ENCODE measurements at places on chromosomes 5 and 9.

DNA sequence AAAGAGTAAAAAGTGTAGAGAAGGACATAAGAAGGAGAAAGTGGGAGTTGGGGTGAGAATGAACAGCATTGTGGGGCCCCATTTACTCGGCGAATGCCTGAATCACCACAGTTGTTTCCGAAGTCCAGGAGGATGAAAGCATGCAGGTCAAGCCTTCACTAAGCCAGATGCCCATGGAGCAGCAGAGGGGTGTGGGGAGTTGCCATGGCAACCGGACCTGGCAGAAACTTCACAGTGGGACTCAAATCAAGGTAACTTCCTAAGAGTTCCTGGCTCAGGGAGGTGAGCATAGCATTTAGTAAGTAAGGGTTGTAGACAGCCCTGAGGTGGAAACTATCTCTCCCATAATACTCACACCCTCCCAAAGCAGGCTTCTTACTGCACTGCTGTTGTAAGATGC is 357.1 kb downstream of the TRIM32 start:
- DNase-seq = no peak

GRCh38 chr5:59838067-59838466 is 55.5 kb downstream of the PDE4D start:
- DNase-seq = no peak

DNA sequence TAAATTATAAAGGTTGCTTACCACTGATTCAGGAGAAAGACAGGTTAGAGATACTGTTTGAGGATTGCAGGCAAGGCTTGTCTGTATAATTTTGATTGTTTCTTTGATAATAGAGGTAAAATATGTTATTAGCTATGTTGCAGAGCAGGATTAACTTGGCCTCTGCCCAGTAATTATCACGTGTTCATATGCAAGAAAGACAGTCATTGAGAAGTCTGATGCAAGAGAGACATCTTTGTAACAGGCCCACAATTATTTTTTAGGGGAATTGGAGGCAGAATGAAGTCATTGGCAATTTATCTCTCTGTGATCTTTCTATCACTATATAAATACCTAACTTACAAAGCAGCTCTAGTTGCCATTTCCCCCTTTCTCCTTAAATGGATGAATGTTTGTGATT is 46.0 kb downstream of the SLC44A1 start:
- no peak for DNase-seq

DNA sequence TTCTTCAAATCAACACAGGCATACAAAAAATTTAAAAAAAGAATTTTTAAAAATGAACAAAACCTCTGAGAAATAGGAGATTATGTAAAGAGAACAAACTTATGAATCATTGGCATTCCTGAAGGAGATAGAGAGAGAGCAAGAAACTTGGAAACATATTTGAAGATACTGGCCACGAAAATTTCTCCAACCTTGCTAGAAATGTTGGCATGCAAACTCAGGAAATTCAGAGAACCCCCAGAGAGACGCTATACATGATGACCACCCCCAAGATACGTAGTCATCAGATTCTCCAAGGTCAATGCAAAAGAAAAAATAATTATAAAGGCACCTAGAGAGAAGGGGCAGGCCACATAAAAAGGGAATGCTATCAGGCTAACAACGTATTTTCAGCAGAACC is 472.5 kb downstream of the MTRR start:
- DNase-seq = no peak

DNA sequence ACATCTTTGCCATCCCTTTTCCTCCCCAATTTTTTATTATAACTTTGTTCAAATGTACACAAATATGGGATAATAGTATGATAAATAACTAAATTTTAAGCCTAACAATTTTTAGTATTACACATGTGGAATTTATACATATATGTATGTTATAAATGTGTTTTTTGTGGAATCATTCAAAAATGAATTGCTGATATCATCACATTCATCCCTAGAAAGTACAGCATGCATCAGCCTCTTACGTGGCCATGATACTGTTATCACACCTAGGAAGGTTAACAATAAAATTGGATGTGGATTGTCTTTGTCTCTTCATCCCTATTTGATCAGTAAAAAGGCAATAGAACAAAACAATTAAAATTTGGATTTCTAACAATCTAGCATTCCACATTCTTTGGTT is 73.7 kb upstream of the DAP start:
- no peak for DNase-seq

DNA sequence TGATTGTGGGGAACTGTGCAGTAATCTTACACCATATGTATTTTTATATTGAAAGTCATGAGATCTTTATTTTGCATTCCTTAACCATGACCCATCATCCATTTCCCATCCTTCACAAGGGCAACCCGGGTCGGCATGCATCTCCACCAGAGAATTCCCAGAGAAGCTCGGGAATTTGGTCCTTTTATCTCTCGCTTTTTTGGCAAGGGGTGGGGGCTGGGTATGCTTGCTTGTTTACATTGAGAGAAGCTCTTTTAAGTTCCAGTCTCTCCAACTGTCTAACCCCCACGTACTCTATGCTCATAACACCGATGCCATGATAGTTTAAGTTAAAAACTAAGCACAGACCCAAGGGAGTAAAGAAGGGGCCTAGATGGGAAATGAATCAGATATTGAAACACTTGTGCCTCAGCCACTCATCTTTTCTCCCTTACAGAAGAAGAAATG is 109.9 kb upstream of the NFIB start:
- DNase-seq = no peak

DNA sequence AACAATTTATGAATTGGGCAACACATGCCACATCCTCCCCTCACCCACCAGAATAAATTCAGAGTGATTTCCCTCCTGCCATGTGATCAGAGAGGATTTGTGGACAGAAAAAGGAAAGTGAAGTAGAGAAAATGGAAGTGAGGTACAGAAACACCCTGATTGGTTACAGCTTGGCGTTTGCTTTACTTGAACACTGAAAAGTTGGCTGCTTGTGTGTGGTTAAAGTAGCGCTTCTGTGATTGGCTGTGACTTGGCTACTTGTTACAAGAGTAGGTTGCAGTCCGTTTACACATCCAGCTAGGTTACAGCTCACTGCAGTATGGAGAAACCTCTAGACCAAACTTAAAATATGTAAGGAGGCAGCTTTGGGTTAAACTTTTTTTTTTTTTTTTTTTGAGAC is 205.2 kb upstream of the ZNF608 start:
- DNase-seq = no peak

GRCh38 chr5:168186289-168187074 is 105.0 kb upstream of the WWC1 start:
- no peak for DNase-seq

DNA sequence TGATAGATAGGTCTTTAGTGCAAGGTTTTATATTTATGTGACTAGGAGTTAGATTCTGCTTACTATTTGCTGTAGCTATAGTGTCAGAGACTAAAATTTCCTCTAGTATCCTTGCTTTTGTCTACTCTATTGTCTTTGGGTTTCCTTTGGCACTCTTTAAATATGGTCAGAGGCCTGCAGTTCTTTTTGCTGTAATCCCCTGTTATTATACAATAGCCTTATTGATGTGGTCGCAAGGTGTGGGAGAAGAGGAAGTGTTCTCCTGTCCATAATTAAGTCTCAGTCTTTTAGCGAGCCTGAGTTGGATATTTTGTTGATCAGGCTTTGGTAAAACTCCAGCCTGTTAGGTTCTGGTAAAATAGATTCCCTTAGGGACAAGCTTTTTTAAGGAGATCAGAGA is 34.9 kb downstream of the LURAP1L start:
- DNase-seq = no peak

DNA sequence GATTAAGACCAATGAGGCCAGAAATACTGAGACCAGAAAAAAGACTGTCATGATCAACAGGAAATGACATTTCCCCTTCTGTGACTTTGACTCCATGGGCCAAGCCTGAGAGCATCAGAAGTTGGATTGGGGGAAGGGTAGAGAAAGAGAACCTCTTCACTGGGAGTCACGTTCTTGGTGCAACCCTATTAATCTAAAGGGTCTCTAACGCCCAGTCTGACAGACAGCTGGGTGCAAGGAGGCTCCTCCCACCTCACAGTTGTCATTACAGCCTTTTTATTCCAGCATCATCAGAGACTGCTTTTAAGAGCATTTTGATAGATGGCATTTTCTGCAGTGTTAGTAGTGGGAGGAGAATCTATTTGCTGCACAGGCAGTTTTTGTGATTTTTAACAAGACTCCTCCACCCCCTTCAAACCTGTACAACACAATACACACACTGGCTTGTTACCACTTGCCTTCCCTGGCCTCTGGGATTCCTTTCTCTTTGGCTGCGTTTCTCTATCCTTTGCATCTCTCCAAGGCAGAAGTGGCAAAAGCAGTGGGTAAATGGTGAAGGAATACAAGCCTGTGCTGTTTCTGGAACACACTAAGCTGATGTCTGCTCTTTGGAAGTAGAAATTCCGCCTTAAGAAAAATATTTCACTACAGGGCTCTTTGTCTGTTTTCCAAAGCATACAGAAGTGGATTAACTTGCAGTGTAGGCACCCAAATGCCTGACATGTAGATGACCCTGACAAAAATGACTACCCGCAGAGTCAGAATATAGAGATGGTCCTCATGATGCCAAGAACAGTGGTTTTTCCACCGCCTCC is 310.4 kb upstream of the ZNF608 start:
- no peak for DNase-seq

GRCh38 chr5:151432210-151432609 is 15.2 kb upstream of the SLC36A1 start:
- no peak for DNase-seq

DNA sequence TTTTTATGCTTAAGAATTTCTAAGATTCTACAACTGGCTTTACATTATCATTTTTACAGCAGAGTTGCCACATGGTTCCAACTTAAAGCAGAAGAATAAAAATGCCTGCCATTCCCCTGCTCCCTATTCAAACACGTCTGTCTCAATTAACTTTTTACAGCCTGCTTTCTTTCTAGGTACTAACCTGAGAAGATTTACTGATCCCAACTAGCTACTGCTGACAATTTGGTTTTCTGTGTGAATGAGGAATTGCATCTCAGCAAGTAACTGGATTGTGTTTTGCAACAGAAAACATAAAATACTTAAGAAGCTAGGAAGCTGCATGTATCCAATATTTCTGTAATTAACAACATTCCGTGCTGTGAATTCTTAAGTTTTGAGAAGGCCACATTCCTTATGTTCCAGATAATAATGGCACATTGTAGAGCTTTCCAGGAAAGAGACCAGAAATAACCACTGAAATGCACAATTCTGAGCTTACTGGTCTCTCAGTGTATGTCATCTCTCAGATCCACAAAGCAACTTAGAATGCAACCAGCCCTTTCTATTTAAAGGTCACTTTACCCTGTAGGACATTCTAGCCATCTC is 306.8 kb upstream of the NMUR2 start:
- DNase-seq = no peak

DNA sequence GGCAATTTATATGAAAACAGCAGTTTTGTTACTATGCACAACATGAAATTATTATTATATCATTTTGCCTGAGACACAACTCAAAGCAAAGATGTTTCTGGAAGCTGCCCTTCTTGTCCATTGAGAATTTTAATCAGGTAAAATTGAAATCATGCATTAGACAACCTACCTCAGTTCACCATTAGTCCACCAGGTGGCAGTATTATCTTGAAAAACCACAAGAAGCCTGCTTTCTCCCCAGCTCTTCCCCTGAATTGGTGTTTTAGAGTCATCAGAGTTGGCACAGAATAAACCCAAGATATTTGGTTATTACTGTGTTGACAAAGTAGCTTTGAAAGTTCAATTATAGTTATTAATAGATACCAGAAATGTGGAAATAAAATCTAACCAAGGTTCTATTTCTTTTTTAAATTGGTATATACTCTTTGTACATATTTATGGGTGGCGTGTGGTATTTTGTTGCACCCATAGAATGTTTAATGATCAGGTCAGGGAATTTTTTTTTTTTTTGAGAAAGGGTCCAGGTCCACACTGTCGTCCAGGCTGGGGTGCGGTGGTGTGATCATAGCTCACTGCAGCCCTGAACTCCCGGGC is 25.7 kb downstream of the UTP15 start:
- DNase-seq = peak; percentile 33

DNA sequence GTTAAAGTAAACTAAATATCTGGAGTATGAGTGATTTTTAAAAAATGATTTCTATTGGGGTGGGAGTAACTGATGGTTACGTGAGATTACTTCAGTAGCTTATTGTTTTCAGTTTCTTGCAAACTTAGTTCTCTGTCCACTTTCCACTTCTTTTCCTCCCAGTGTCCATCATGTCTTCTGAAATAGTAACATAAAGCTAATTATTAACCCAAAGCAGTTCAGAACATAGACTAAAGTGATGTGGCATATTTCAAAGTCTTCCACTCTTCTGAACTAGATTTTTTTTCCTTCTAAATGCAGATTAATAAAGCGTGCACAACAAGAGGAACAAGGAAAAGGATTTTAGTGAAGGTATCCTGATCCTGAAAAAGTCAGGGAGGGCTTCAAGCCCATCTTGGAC is 114.1 kb downstream of the MAN2A1 start:
- DNase-seq = no peak

GRCh38 chr5:37568893-37569292 is 189.8 kb downstream of the WDR70 start:
- no peak for DNase-seq

GRCh38 chr9:137128862-137129455 is 10.0 kb upstream of the GRIN1 start:
- DNase-seq = no peak

DNA sequence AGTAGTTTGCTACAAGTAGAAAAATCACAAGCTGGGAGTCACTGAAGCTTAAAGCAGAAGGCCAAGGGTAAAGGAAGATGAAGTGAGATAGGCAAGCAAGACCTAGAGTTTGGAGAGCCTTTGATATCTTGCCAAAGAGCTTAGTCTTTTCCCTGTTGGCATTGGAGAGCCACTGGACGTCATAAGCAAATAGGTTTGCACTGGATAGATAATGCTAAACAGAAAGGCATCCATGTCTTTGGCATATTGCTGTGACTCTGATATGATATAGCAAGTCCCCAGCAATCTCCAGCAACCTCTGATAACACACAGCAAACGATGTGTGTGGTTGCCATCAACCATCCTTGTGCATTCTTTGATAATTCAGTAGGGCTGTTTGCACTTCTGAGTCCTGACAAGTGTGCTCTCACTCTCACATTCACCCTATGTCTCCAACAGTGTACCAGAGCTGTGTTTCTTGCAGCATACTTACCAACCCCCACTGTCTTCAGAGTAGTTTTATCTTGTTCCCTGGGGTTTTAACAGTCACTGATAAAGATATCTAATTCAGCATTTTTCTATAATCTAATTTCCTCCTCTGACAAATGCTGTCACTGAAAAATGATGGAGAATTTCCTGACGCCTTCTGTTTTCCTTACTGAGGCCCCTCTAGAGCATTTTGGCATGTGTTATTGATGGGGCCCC is 16.9 kb upstream of the FREM1 start:
- DNase-seq = no peak

DNA sequence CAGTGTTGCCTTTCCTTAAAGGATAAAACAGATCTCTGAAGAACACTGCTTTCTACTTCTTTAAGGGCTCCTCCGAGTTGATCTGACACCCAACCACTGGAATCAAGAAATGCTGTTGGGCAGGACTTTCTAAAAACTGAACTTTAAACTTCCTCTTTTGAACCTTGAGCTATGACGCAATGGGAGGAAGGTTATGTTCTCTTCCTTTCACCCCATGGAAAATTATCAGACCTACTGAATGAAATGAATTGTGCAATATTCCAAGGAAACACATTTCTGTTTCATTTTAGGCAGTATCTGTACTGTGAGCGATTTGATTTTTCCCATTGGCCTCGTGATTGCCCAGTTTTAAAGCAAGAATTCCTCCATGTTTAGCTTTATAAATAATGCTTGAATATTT is 206.0 kb upstream of the PRR16 start:
- no peak for DNase-seq

- no peak for DNase-seq
Measured at GRCh38 chr5:132411304-132412013, 41.9 kb downstream of the SLC22A5 start.
